Activated naive CD4-positive, alpha-beta T cell (primary cell): ENCODE measurements at places on chromosomes 5 and 9.

GRCh38 chr9:117860849-117861248 is 156.6 kb downstream of the TLR4 start:
- DNase-seq = no peak

DNA sequence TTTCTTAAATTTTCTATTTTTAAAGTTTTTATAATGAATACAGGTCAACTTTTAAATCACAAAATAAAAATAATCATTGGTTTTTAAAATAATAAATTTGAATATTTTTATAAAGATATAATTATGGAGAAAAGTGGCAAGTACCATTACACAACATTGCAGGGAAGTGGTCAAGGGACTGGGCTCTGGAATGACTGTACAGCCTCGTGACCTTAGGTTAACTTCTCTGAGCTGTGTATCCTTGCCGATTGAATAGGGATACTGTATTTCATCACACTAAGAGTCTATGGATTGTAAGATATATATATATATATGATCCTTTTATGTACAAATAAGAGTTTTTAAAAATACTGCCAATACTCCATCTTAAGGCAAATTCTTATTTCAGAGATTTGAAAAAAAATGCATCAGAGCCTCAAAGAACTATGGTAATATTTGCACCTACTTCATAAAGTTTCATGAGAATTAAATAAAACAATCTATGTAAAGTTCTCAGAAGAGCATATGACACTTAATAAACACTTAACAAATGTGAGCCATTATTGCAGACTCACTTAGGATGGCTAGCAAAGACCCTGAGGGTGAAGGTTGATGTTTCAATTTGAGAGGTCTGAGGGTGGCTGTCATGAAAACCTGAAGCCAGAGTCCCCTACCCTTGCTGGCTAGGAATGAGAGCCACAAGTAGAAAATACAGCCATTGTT is 136.5 kb downstream of the CCDC192 start:
- no peak for DNase-seq

GRCh38 chr9:112327718-112328450 is 5.5 kb downstream of the PTBP3 start:
- no peak for DNase-seq

DNA sequence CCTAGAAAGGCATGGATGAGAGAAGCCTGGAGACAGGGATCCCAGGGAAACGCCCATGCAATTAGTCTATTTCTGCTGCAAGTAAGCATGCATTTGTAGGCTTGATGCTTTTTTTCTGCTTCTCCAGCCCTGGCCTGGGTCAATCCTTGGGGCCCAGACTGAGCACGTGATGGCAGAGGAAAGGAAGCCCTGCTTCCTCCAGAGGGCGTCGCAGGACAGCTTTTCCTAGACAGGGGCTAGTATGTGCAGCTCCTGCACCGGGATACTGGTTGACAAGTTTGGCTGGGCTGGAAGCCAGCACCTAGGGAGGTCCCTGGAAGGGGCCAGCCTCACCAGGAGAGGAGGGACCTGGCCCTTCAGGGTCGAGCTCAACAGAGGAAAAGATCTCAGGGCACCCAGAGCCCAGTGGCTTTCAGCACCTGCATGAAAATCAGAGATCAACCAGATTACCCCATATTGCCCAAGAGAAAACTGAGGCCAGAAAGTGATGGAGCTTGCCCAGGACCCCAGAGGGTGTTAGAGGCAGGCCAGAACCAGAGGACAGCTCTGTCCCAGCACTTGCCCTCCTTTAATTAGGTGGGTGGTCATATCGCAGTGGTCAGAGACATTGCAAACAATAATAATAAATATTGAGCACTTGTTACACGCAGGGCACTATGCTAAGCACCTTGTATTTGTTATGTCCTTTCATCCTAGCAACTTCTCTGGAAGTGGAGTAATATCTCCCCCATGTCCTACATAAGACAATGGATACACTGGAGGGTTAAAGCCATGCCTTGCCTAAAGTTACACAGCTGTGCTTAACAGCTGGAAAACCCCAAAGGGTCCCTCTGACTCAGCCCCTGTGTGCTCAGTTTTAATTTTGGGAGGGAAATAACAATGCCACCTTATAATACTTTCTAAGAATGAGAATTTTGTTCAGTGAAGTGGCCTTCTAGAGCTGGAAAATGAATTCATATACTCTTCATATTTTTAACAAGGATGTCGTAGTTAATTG is 67.1 kb downstream of the KLF4 start:
- no peak for DNase-seq

- no peak for DNase-seq
These were observed 865.4 kb upstream of the ACO1 start for GRCh38 chr9:31519011-31519410.
